Peyer's patch (tissue), 4 donors: ENCODE measurements at places on chromosomes 2 and 18.
A peak's percentile ranks its signal among the peaks of the same experiment; 100 is the strongest.

- H3K27me3 ChIP-seq: no peaks in the 10 kb centered on the region
- H3K4me1 ChIP-seq: no peaks in the 10 kb centered on the region
- no peak overlapping the region for H3K4me3 ChIP-seq
- no peak overlapping the region for H3K27ac ChIP-seq
These were observed 67.9 kb downstream of the LOXHD1 start for GRCh38 chr18:46588971-46589660.

DNA sequence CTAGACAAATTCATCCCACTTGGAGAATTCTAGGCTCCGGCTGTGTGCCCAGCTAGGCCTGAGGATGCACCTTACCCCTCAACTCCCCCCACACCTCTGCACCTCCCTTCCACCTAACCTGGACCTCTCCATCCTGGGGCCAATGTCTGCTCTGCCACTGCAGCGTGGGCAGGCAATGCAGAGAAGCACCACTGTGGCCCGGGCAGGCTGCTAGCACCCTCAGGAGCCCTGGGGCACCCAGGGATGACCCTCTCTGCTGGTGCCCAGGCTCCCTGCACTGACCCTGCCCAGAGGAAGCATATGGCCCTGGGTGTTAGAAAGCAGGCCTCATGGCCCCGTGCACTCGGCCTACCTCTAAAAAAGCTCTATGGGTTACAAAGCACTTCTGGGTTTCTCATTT, 49.6 kb downstream of the ADCY3 start:
- H3K4me3 ChIP-seq: no peak overlapping the region
- no peak for DNase-seq
- no peak overlapping the region for H3K27ac ChIP-seq

- DNase-seq: no peak
- no peaks in the 10 kb centered on the region for H3K4me1 ChIP-seq
- H3K27me3 ChIP-seq: no peaks in the 10 kb centered on the region
- no peak overlapping the region for H3K4me3 ChIP-seq
- H3K27ac ChIP-seq: no peak overlapping the region
These were observed 63.8 kb downstream of the HAUS1 start for GRCh38 chr18:46167971-46168370.

DNA sequence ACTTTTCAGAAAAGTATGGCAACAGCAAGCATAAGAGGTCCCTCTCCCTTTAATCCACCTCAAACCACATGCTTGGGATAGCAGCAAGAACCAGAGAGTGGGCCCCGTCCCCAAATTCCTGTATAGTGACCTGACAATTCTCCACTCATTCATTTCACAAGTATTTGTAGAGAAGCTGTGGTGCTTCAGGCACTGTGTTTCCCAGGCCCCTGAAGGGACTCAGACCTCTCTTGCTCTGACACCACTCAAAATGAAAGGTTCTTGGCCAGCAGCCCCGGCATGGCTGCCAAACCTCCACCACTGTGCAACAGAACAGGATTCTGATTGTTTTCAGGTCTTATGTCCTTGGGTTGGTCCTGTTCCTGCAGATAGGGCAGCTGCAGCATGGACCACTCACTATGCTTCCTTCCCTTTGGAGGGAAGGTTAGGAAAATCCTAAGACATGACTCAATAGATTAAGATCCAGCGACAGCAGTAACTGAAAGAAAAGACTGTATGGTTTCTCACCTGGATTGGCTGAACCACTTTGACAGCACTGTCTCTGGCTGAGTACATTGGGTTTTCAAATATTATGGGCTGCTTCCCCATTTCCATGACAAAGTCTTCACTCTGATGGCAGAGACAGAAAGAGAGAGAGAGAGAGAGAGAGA, 67.6 kb downstream of the DHRS9 start:
- H3K4me1 ChIP-seq: no peaks in the 10 kb centered on the region
- H3K27ac ChIP-seq: no peak overlapping the region
- no peak overlapping the region for H3K4me3 ChIP-seq
- no peaks in the 10 kb centered on the region for H3K36me3 ChIP-seq
- H3K27me3 ChIP-seq: no peaks in the 10 kb centered on the region

DNA sequence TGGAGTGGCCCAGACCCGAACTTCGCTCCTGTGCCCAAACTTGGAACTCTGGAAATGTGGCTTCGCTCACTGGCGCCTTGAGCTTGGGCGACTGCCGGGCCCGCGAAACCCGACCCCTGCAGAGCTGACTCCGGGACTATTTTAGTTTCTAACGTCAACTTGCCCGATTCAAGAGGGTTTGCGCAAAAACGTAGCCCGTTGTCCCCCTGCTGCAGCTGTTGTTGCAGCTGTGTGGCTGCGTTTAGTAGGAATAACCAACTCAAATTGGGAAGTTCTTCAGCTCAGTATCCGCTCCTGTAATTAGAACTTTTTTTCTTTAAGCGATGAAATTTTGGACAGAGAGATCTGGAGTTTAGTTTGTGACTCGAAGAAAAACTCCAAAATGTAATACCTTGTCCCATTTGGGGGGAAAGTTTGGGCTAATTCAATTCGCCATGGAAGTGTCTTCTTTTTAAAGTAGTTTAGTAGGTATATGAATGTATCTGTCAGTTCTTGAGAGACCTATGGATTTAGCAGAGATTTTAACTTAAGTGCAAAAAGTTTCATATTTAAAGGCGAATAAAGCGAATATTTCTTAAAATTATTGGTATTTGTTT, 559 bp downstream of the MYL12A start:
- no peak for DNase-seq
- peaks cover under 1% of the 10 kb centered on the region for H3K36me3 ChIP-seq
- peaks cover 2% of the 10 kb centered on the region for H3K4me1 ChIP-seq
- peak overlapping the region; percentile 76 for H3K4me3 ChIP-seq
- H3K27me3 ChIP-seq: no peaks in the 10 kb centered on the region
